ENCODE measurements at places on chromosomes 3 and 15. TPM values are rescaled to one million over a fixed set of nuclear protein-coding genes. Genes with fewer than 3 reads are reported as not detected.

Gene PLCB2
- 0.16 TPM for total RNA-seq

Gene NEIL1
- total RNA-seq, result 16.7 TPM

Gene KLF15
- total RNA-seq, result 0.49 TPM

Gene SEMA3B
- total RNA-seq, result 0.49 TPM

Gene LIPH
- total RNA-seq, result not detected

Gene ISLR2
- total RNA-seq, result not detected

Gene ZIC1
- total RNA-seq, result not detected

Gene GOLGA6B
- total RNA-seq, result not detected

Gene ZNF502
- 2.3 TPM for total RNA-seq

Gene TGM4
- not detected for total RNA-seq

Gene RSRC1
- total RNA-seq, result 33.7 TPM

Gene CCR3
- total RNA-seq, result not detected

Gene UBE2E1
- total RNA-seq, result 114 TPM

Gene DUOXA2
- not detected for total RNA-seq

Gene FAM174B
- 5.3 TPM for total RNA-seq

Gene LRCH3
- total RNA-seq, result 90.9 TPM

Gene PYGO1
- 0.32 TPM for total RNA-seq

Gene TM6SF1
- 19.6 TPM for total RNA-seq

Gene GABRR3
- total RNA-seq, result not detected

Gene CIB2
- 2.4 TPM for total RNA-seq

Gene TPRG1
- not detected for total RNA-seq

Gene CCDC54
- not detected for total RNA-seq

Gene FGD5
- total RNA-seq, result 141 TPM

Gene MED12L
- under 0.01 TPM for total RNA-seq

Gene SLC26A6
- total RNA-seq, result 20.2 TPM

Gene LRRC49
- 5.0 TPM for total RNA-seq

Gene HERC2
- 98.2 TPM for total RNA-seq

Gene CIB1
- total RNA-seq, result 29.0 TPM

Gene SEMA5B
- total RNA-seq, result under 0.01 TPM

Gene C3orf85
- total RNA-seq, result not detected

Gene NGLY1
- 20.4 TPM for total RNA-seq

Gene TMCC1
- total RNA-seq, result 12.3 TPM

Gene FGF7
- total RNA-seq, result not detected

Gene ITGB5
- total RNA-seq, result 147 TPM

Gene WDR93
- under 0.01 TPM for total RNA-seq

Gene PLS1
- total RNA-seq, result 1.8 TPM

Gene MYZAP
- 53.4 TPM for total RNA-seq

Gene PPM1L
- total RNA-seq, result 0.88 TPM

Gene SPINK8
- not detected for total RNA-seq

Gene C3orf70
- total RNA-seq, result 1.8 TPM

Gene SUSD5
- 9.3 TPM for total RNA-seq

Gene PIF1
- 13.4 TPM for total RNA-seq

Gene SPATA12
- total RNA-seq, result 0.13 TPM

Gene FEZF2
- not detected for total RNA-seq

Gene AADACL2
- not detected for total RNA-seq

Gene UACA
- 441 TPM for total RNA-seq

Gene ARNT2
- total RNA-seq, result 0.44 TPM

Gene GUCA1C
- total RNA-seq, result not detected

Gene GOLGA6L9
- total RNA-seq, result 0.65 TPM
